Stimulated activated CD4-positive, alpha-beta T cell treated with anti-CD3 and anti-CD28 coated beads, Interleukin-15, amount 100 ng/mL, for 48 hours (primary cell): ENCODE measurements at places on chromosomes 7 and 10.

DNA sequence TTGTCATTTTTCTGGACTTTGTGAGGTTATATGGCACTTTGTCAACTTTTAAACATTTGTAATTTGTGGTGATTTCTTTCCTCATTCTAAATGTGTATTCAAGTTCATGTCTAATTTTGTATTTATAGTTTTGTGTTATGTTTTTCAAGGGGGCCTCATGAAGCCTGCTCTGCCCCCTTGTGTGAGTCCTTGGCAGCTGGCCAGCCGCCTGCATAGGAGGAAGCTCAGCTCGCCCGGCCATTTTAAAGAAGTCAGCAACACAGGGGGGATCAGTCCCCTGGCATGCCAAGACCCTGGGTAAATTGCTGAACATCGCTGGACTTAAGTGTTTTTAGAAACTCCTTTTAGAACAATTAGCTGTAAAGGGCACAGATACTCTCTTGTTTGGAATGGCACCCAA is 123.0 kb downstream of the ANLN start:
- no peak for DNase-seq

- DNase-seq: no peak
Observed at GRCh38 chr10:51020200-51020599, 54.1 kb upstream of the PRKG1 start.

DNA sequence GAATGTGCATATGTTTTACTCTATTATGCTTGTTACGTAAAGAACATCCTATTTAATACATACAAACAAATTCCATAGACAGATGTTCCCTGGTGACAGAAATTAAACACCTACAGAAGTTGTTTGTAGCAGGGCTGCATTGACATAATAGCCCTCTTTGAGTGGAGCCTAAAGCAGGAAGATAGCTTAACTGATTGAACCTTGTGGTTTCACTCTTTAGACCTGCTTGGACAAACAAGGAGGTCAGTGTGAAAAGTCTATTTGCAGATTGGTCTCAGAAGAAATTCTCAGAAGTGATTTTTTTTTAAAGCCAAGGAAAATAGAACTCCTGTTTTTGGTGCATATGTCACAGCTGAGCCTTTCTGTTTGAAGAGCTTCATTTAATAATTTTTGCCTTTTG is 121.3 kb downstream of the PPP1R9A start:
- no peak for DNase-seq

GRCh38 chr10:33493978-33494377 is 159.5 kb upstream of the NRP1 start:
- no peak for DNase-seq

GRCh38 chr10:21702633-21703111 is 168.6 kb downstream of the MLLT10 start:
- no peak for DNase-seq

DNA sequence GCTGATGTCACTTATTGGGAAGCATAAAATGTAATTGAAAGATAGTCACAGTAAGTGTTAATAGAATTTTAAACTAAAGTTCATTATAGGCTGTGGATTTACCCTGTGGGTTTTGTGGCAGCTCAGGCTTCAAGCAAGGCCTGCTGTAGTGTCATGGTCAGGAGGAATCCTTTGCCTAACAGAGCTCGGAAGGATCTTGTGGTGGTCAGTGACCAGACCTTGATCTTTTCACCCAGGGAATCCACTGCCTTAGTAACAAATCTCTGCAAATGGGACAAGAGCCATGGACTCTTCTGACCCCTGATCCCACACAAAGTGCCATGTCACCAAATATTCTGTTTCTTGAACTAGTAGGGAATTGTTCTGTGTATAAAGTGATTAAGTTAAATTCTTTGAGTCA is 20.6 kb upstream of the HDAC9 start:
- no peak for DNase-seq

- no peak for DNase-seq
Observed at GRCh38 chr10:87079106-87079836, 15.4 kb downstream of the GLUD1 start.

GRCh38 chr10:110803830-110804338 is 67.8 kb upstream of the PDCD4 start:
- DNase-seq: no peak

GRCh38 chr7:19772841-19773760 is at the start of gene TMEM196:
TMEM196 (minus strand) TSS chr7:19773617; CDS start chr7:19772696, 921 bp downstream.
- DNase-seq: no peak

GRCh38 chr7:89988074-89988473 is 166.2 kb upstream of the STEAP1 start:
- no peak for DNase-seq

GRCh38 chr7:56062382-56062781 is 1.7 kb upstream of the SUMF2 start:
- DNase-seq: no peak

GRCh38 chr7:33673029-33673700 is 232.2 kb upstream of the BMPER start:
- no peak for DNase-seq

DNA sequence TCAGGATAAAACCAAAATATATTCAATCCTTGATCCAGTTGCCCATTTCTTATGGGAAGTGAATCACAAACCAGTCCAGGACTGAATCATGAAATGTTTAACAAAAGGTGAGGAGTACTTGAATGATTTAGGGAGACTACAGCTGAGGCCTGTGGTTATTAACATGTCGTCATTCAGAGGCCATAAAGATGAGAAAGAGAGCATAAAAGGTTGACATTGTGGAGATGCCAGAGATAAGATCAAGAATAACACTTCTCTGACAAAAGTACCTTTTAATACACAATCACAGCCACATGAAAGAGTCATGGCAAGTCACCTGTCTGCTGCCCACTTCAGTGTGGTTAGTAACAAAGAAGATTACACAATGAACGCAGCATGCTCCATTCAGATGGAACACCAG is 1195.7 kb upstream of the SORCS1 start:
- DNase-seq: no peak

- no peak for DNase-seq
Observed at GRCh38 chr7:771234-772004, 44.3 kb upstream of the PRKAR1B start.

- DNase-seq: no peak
Observed at GRCh38 chr7:69946901-69947300, 348.6 kb downstream of the AUTS2 start.

DNA sequence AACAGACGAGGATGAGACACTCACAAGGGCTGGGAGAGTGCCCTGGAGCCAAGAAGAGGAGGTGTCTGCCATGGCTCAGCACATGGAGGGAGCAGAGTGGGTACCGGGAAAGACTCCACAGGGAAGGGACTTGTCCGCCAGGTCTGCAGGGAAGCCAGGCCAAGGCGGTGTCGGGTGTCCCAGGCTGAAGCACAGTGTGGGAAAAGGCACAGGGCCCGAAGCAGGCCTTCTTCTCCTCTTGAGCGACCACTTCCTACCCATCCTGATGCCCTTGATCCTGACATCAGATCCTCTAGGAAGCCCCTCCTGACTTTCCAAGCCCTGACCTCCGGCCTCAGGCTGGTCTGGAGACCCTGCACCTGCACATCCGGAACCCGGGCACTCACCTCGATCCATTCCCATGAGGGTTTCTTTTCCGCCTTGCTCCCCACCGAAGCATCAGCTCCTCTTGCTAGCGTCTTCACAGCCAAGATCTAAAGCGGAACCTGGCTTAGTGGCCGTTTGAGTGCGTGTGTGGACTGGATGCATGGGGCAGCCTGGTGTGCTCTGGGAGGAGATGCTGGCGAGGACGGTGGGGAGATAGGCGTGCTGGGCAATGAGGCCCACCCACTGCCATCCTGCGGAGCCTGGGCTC is 8.5 kb downstream of the CALML3 start:
- DNase-seq: no peak

DNA sequence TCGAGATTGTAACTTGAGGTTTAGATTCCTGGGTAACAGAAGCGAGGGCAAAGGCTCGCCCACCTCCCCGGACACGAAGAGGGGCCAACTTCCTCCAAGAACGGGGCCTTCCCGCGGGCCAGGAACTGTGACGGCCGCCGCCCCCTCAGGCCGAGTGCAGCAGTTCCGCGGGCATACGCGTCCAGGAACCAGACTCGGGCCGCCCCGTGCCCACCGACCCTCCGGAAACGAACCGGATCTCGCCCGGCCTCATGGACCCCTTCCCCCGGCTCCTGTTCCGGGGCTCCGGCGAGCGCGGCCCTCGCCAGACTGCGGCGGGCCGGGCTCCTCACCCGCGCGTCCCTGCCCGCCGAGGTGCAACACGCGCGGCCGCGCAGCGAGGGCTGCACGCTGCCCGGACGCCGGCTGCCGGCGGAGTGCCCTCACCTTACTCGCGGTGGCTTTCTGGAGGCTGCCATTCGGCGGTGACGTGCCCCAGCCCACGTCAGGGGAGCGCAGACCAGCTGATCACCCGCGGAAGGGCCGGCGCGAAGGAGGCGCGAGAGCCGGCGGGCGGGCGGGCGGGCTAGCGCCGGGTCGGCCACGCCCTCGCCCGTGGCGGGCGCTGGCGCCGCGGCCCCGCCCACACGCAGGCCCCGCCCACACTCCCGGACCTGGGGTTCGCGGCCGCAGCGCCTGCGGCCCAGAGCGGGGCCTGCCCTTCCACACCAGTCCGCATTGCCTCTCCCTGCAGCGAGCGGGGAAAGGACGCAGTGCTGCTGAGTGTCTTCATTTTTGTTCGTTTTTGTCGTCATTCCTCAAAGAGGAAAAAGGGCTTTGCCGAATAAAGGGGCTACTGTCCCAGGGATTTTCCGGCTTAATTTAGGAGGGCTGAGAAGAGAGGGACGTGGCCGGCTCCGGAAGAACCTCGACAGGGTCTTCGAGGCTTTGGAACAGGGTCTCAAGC is at the start of gene XPNPEP1:
Gene XPNPEP1, minus strand, starts transcription at position 536 of the 946 bp plus-strand sequence. Its CDS starts 78 bp downstream, at position 458.
- DNase-seq: peak; percentile 73

DNA sequence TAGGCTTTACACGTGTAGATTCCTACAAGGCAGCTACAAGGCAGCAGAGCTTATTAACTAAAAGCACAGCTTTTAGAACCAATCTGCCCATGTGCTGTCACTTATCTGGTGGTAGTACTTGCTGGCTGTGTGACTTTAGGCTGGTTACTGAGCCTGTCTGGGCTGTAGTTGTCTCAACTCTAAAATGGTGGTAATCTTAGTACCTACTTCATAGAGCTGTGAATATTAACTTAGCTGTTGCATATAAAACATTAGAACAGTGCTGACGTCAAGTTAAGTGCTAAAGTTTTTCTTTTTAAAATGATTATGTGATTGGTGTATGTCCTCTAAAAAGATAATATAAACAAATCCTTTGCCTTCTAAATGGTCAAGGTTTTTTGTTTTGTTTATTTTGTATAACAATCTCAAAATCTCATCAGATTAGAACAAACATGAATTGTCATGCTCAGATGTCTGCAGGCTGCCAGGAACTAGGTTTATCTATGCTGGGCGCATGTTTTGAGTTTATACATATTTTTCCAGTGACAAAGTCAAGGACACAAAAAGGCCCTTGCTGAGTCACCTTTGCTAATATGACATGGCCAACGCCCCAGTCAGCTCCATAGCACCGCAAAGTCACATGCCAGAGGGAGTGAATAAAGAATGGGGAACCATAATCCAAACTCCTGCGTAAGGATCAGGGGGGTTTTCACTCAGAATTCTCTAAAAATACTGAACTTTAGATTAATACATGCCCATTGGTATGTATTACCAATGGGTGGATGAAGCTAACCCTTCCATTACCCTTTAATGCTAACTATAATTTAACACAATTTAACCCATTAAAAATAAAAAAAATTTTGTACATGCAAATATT is 39.8 kb upstream of the ARL4A start:
- DNase-seq: no peak
